CD8-positive, alpha-beta memory T cell (primary cell): ENCODE measurements at places on chromosomes 7 and 10.

DNA sequence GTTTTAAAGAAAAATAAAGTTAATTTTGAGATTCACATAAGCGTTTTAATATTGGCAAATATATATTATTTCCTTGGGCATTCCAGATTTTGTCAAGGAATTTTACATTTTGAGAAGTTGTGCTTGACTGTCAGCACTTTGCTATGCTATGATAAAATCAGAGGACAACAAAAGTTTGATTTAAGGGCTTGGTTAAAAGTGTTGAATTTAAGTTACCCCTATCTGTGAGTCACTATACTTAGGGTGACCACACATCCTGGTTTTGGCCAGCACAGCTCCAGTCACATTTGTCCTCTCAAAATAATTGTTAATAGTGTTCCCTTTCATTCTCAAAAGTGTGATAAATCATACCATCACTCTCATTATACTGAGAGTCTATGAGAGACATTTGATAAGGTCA, 34.2 kb upstream of the ANK3 start:
- DNase-seq = no peak
- H3K36me3 ChIP-seq = no peaks in the 10 kb centered on the region
- no peak overlapping the region for H3K4me3 ChIP-seq
- H3K27ac ChIP-seq = no peak overlapping the region
- H3K27me3 ChIP-seq = no peaks in the 10 kb centered on the region

DNA sequence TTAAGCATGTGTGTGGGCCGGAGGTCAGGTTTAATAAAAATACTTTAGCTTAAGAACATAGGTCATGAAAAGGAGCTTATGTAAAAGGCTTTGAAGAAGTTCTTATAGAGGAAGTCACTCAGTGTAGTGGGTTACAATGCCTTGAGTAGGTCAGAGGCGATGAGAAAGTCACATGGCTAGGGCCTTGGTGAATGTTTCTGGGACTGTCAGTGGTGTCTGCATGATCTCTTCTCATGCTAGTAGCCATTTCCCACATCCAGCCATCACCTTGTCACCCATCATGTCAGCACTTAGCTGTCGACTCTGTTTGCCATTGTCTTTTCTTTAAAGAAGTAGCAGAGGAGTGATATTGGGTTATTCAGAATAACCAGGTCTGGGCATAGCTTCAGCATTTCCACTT, 236.6 kb downstream of the CDK14 start:
- H3K27ac ChIP-seq = no peak overlapping the region
- no peaks in the 10 kb centered on the region for H3K4me1 ChIP-seq
- no peaks in the 10 kb centered on the region for H3K36me3 ChIP-seq
- DNase-seq = no peak
- no peaks in the 10 kb centered on the region for H3K27me3 ChIP-seq

GRCh38 chr10:31133792-31134310, 102.2 kb upstream of the ZNF438 start:
- no peaks in the 10 kb centered on the region for H3K27me3 ChIP-seq
- peaks cover 35% of the 10 kb centered on the region for H3K4me1 ChIP-seq
- H3K27ac ChIP-seq = no peak overlapping the region
- no peaks in the 10 kb centered on the region for H3K36me3 ChIP-seq
- peak; percentile 41 for DNase-seq

GRCh38 chr7:122885583-122886356, 490 bp downstream of the CADPS2 start:
- no peaks in the 10 kb centered on the region for H3K36me3 ChIP-seq
- H3K27ac ChIP-seq = no peak overlapping the region
- DNase-seq = no peak
- no peaks in the 10 kb centered on the region for H3K4me1 ChIP-seq
- no peak overlapping the region for H3K4me3 ChIP-seq
- H3K27me3 ChIP-seq = peaks cover 4% of the 10 kb centered on the region

DNA sequence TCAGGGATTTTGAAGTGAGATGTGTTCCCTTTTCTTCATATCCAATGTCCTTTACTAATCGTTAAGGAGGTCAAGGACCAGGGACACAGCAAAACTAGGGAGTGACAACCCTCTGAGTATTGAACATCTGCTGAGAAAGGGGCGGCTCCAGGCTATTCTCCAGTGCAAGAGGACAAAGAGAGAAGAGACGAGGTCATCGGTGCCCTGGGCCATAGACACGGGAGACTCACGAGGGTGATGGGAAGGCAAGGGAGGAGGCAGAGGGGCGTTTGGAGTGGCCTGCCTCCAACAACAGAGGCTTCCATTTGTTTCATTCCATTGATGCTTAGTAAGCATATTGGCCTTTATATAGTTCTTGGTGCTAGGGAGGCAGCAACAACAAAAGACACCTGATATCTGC, 268.4 kb downstream of the CXCL12 start:
- H3K4me1 ChIP-seq = no peaks in the 10 kb centered on the region
- H3K27me3 ChIP-seq = peaks cover 5% of the 10 kb centered on the region
- H3K4me3 ChIP-seq = no peak overlapping the region
- H3K36me3 ChIP-seq = no peaks in the 10 kb centered on the region
- no peak overlapping the region for H3K27ac ChIP-seq

- peak overlapping the region; percentile 4 for H3K4me3 ChIP-seq
- no peak overlapping the region for H3K27ac ChIP-seq
- DNase-seq = no peak
Observed at GRCh38 chr10:13788711-13789447, 202.1 kb downstream of the PRPF18 start.

- no peak overlapping the region for H3K4me3 ChIP-seq
- DNase-seq = no peak
- H3K4me1 ChIP-seq = no peaks in the 10 kb centered on the region
- no peaks in the 10 kb centered on the region for H3K36me3 ChIP-seq
- H3K27me3 ChIP-seq = no peaks in the 10 kb centered on the region
Observed at GRCh38 chr7:30717181-30717580, 34.8 kb upstream of the INMT start.

DNA sequence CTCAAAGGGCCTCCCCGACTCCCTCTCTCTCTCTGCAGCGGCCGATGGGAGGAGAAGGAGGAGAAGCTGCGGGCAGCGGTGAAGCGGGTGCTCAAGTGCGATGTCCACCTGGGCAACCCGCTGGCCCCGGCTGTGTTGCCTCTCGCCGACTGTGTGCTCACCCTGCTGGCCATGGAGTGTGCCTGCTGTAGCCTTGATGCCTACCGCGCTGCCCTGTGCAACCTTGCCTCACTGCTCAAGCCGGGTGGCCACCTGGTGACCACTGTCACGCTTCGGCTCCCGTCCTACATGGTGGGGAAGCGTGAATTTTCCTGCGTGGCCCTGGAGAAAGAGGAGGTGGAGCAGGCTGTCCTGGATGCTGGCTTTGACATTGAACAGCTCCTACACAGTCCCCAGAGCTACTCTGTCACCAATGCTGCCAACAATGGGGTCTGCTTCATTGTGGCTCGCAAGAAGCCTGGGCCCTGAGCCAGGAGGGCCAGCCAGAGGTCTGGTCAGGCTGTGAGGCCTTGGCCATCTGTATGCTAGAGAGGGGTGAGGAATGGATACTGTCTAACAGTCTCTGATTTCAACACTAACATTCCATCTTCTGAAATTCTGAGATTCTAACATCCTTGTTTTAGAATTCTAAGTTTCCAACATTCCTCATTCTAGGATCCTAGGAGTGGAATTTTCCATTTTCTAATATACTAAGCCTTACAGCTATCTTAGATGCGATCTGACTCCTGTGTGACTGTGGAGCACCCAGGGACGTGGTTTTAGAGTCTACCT, 3.6 kb downstream of the INMT start:
- no peaks in the 10 kb centered on the region for H3K4me1 ChIP-seq
- DNase-seq = no peak
- H3K27me3 ChIP-seq = no peaks in the 10 kb centered on the region

GRCh38 chr7:122416336-122416735, 111.8 kb upstream of the FEZF1 start:
- no peak for DNase-seq
- H3K36me3 ChIP-seq = no peaks in the 10 kb centered on the region
- H3K4me1 ChIP-seq = no peaks in the 10 kb centered on the region
- no peak overlapping the region for H3K27ac ChIP-seq
- no peak overlapping the region for H3K4me3 ChIP-seq

- H3K4me1 ChIP-seq = no peaks in the 10 kb centered on the region
- H3K27me3 ChIP-seq = no peaks in the 10 kb centered on the region
- H3K27ac ChIP-seq = no peak overlapping the region
- no peaks in the 10 kb centered on the region for H3K36me3 ChIP-seq
- DNase-seq = no peak
Observed at GRCh38 chr7:17709599-17709998, 230.7 kb downstream of the SNX13 start.

- H3K4me3 ChIP-seq = no peak overlapping the region
- H3K36me3 ChIP-seq = no peaks in the 10 kb centered on the region
- no peak overlapping the region for H3K27ac ChIP-seq
- H3K27me3 ChIP-seq = no peaks in the 10 kb centered on the region
- no peak for DNase-seq
- no peaks in the 10 kb centered on the region for H3K4me1 ChIP-seq
Observed at GRCh38 chr10:122663516-122664130, 36.0 kb downstream of the C10orf120 start.

DNA sequence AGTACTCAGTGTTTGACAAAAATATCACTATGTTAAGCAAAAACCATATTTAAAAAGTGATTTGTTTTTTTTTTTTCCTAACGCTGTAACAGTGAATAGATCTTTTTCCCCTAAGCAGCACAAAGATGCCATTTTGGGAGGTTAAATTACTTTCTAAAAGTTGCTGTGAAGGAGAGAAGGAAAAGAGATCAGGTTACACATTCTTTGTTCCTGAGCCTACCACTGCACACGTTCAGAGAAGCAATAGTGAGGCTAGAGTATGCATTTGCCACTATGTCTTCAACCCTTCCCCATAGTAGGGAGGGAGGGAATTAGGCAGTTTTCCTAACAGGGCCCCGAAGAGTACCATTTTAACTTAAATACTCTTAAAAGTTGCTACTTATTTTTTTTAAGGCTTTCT, 38.9 kb downstream of the BMPR1A start:
- H3K4me3 ChIP-seq = no peak overlapping the region
- H3K27ac ChIP-seq = no peak overlapping the region
- H3K36me3 ChIP-seq = no peaks in the 10 kb centered on the region
- no peaks in the 10 kb centered on the region for H3K27me3 ChIP-seq
- DNase-seq = no peak

DNA sequence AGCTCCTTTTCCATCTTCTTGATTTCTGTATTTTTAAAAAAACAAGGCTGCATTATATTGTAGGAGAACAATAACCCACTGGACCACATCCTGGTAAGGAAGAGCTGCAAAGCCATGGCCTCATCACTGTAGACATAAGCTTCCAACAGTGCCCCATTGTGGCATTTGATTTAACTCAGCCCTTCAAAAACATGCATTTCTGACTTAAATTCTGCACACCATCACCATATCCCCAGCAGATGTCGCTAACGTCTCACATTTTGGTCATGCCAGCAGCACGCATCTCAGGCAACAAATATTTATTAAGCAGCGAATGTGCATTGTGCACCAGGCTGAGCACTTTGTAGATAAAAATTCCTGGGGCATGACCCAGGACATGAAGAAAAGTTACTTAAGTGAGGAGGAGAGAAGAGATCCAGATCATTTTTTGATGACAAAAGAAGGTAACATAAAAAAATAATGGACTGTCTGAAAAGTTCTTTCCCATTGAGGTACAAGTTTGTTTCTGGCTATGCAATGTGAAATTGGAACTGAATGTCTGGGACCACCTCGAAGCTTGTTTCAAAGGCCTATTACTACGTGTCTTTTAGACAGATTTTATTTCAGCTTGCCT, 164.6 kb upstream of the CDCA7L start:
- H3K4me1 ChIP-seq = no peaks in the 10 kb centered on the region
- no peak overlapping the region for H3K27ac ChIP-seq
- no peaks in the 10 kb centered on the region for H3K27me3 ChIP-seq
- peak; percentile 60 for DNase-seq
- no peaks in the 10 kb centered on the region for H3K36me3 ChIP-seq

GRCh38 chr10:89262086-89263051, 10.8 kb upstream of the LIPA start:
- no peaks in the 10 kb centered on the region for H3K4me1 ChIP-seq
- DNase-seq = no peak
- H3K27ac ChIP-seq = no peak overlapping the region
- H3K27me3 ChIP-seq = no peaks in the 10 kb centered on the region

DNA sequence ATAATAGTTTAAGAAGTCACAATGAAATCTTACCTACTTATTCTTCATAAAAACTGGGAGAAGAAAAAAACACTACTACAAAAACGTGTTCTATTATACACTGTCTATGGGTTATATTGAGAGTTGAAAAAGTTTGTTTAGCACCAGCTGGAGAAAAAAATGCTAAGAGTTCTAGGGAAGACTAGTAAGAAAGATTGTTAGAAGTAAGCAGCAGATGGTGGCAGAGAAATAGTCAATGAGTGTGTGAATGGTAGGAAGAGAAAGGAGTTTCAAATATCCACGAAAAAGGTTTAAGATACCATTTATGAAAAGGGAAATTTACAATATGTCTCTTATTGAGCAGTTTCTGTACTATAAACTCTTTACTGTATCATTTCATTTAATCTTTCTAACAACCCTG, 124.7 kb downstream of the NRBF2 start:
- H3K4me1 ChIP-seq = peaks cover 79% of the 10 kb centered on the region
- H3K4me3 ChIP-seq = no peak overlapping the region
- no peak for DNase-seq
- no peak overlapping the region for H3K27ac ChIP-seq
- H3K27me3 ChIP-seq = no peaks in the 10 kb centered on the region

DNA sequence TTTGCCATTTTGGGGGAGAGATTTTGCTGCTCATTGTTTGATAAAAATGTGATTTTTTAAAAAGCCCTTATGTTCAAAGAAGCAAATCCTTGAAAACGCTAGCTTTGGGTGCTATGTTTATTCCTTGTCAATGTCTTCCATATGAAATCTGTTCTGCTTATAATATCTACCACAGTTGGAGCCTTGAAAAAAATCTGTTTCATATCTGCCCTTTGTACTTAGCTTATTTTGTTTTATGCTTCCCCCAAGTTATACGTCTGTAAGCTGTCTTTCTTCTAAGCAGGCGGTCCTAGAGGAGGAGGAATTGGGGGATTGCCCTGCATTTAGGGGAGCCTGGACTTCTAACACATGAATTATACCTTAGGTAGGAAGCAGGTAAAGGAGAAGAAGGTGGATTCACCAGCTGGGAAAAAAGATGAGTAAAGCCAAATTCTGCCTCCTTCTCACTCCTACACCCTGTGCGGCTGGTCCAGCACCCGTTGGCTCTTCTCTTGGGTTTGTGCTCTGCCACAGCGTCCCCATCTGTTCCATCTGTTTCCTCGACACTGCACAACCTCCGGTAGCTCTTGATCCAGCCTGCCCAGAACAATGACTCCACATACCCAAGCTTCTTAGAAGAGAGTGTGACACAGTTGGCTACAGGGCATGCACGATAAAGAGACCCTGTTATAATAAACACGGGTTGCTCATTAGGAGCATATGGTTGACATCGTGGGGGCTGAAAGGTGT, 31.9 kb upstream of the NEUROD6 start:
- no peak for DNase-seq
- no peak overlapping the region for H3K4me3 ChIP-seq
- no peaks in the 10 kb centered on the region for H3K36me3 ChIP-seq
- no peak overlapping the region for H3K27ac ChIP-seq
- no peaks in the 10 kb centered on the region for H3K27me3 ChIP-seq

- no peak overlapping the region for H3K27ac ChIP-seq
- H3K27me3 ChIP-seq = no peaks in the 10 kb centered on the region
- no peaks in the 10 kb centered on the region for H3K4me1 ChIP-seq
- no peak for DNase-seq
- H3K36me3 ChIP-seq = no peaks in the 10 kb centered on the region
- no peak overlapping the region for H3K4me3 ChIP-seq
Observed at GRCh38 chr7:15603124-15603523, 41.3 kb upstream of the AGMO start.

GRCh38 chr7:35681231-35682029, 13.5 kb downstream of the HERPUD2 start:
- no peak for DNase-seq
- H3K36me3 ChIP-seq = no peaks in the 10 kb centered on the region
- no peak overlapping the region for H3K4me3 ChIP-seq
- H3K27ac ChIP-seq = no peak overlapping the region

GRCh38 chr7:31783221-31783620, 96.2 kb downstream of the PPP1R17 start:
- no peaks in the 10 kb centered on the region for H3K36me3 ChIP-seq
- no peak overlapping the region for H3K4me3 ChIP-seq
- H3K4me1 ChIP-seq = no peaks in the 10 kb centered on the region
